Activated CD4-positive, alpha-beta T cell treated with anti-CD3 and anti-CD28 coated beads, Interleukin-2, amount 10 ng/mL, durations not matched to agents 7 days and 5 days (primary cell): ENCODE measurements at places on chromosomes 3 and 15. TPM values are rescaled to one million over a fixed set of nuclear protein-coding genes. Genes with fewer than 3 reads are reported as not detected.

DNA sequence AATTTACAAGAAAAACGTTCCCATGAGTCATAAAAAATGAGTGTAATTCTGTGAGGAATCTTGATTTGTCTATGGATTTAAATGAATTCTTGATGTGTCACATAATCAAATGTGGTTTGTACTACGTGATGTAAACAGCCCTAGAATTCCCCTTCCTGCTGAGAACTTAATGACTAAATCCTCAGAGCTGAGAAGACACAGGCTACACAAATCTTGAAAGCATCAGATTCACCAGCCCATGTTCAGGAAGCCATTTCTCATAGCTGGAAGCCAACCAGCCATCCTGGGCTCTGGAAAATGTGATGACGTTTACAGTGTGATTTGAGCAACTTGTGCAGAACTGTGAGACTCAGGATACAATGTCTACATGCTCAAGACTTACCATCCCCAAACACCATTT lies 193.7 kb upstream of the MME start:
- DNase-seq = no peak

GRCh38 chr15:38398134-38398533 lies 55.8 kb upstream of the FAM98B start:
- no peak for DNase-seq

DNA sequence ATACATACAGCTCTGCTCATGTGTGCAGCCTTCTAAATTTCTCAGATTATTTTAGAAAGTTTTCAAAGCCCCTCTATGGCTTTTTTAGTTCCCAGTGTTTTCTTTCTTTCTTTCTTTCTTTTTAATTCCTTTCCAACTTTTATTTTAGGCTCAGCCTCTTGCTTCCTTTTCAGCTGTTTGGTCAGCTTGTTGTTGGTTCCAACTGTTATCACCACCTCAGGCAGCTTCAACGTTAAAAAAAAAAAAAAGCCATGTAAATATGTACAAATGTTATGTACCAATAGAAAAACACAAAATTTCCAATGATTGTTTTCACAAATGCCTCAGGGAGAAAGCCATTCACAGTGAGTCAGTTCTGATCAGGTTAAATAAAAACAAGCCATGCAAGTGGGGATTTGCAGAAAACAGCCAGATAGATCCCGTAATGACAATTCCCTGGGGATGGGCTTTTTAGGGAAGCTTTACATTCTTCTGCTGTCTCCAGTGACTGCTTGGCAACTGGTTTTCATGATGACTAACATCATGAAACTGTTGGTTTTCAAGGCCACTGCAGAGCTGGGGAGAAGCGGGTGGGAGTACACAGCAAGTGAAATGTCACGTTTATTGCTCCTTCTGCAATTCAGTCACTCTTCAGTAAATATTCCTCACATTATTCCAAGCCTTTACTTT lies 908.4 kb downstream of the EPHA3 start:
- DNase-seq = no peak

C15orf62 gene
- total RNA-seq = 1.0 TPM

ZNF774 gene
- total RNA-seq = 1.1 TPM

- no peak for DNase-seq
Measured at GRCh38 chr3:55708921-55709320, 221.8 kb upstream of the WNT5A start.

GRCh38 chr15:69825941-69826818 lies 271.5 kb downstream of the TLE3 start:
- DNase-seq = no peak

- no peak for DNase-seq
Measured at GRCh38 chr3:87702600-87702999, 356.2 kb downstream of the CGGBP1 start.

SEC22C gene
- total RNA-seq = 56.0 TPM

XCR1 gene
- total RNA-seq = not detected
